WTC11 (cell line): ENCODE measurements at places on chromosomes 6 and 20. TPM values are rescaled to one million over a fixed set of nuclear protein-coding genes. Genes with fewer than 3 reads are reported as not detected.

The PHACTR3 gene
- 0.23 to 0.30 TPM (median 0.28 TPM) in 3 replicates for total RNA-seq

DNA sequence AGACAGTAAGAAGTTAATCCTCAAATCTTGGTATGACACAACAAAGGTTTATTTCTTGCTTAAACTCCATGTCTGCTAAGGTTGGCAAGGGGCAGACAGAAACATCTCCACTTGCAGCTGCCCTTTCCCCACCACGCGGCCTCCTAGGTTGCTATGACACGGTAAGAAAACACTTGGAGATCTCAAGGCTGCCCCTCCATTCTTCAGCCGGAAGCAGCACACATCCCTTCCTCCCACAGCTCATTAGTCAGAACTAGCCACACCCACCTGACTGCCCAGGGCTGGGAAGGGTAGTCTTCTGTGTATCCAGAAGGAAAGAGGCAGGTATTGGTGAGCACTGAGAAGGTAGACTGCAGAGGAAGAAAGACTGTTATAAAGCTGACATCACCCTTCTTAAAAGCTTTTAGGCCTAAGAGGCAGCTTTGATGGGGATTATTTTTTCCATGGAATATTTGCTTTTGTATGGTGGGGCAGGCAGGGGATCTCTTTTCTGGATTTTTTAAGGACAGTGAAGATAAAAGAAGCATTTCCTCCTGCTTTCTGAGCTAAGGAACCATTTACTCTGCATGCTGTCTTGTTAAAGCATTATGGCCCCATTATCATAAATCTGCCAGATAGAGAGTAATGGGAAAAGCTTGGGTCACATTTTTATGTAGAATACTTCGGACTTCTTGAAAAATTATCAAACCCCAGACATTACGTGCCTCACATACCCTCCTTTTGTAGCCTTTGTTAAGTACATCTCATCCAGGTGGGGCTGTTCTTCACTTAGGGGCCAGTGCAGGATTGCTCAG is 41.6 kb downstream of the MRAP2 start:
- DNase-seq, result peak; percentile 36
- peaks cover 7% of the 10 kb centered on the region; the same call in 1 of the 2 replicates for H3K36me3 ChIP-seq
- H3K4me1 ChIP-seq, result peaks cover 28% of the 10 kb centered on the region
- H3K27ac ChIP-seq, result peak overlapping the region; percentile 21; the same call in 1 of the 2 replicates

GRCh38 chr6:85565736-85566135 is 27.9 kb downstream of the SNX14 start:
- H3K4me1 ChIP-seq, result no peaks in the 10 kb centered on the region
- peaks cover 16% of the 10 kb centered on the region for H3K36me3 ChIP-seq
- no peaks in the 10 kb centered on the region for H3K27me3 ChIP-seq
- H3K27ac ChIP-seq, result no peak overlapping the region
- no peak for DNase-seq

GRCh38 chr6:129555206-129555832 is 154.7 kb downstream of the ARHGAP18 start:
- no peaks in the 10 kb centered on the region for H3K36me3 ChIP-seq
- no peak overlapping the region for H3K27ac ChIP-seq
- no peak for DNase-seq
- no peaks in the 10 kb centered on the region for H3K27me3 ChIP-seq

- H3K27me3 ChIP-seq, result no peaks in the 10 kb centered on the region
- peaks cover 5% of the 10 kb centered on the region; the same call in 1 of the 2 replicates for H3K4me1 ChIP-seq
- H3K27ac ChIP-seq, result no peak overlapping the region
Measured at GRCh38 chr20:40255365-40255764, 433.7 kb downstream of the MAFB start.

DNA sequence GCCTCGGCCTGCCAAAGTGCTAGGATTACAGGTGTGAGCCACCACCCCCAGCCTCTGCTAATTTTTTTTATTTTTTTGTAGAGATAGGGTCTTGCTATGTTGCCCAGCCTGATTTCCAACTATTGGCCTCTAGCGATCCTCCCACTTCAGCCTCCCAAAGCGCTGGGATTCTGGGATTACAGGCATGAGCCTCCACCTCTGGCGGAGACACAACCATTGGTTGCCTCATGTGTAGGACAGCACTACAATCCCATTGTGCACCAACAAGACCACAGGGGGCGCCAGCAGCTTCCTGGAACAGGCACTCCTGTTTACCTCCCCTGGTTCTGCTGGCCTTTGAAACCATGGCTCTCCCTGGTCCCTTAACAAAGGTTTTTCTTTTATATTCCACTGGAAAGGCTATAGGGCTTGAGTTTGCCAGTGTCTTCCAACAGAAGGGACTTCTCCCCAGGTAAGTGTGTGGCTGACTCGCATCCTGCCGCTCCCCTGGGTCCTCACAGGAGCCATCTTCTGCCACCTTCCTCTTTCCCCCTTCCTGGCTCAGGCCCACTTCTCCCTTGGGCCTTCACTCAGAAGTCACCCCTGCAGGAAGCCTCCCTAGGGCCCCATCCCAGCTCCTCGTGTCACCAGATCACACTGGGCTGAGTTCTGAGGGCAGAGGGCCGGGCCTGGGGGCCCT is 39.2 kb upstream of the TLDC2 start:
- peak overlapping the region; percentile 67 for H3K4me3 ChIP-seq
- H3K36me3 ChIP-seq, result no peaks in the 10 kb centered on the region; the same call in 1 of the 2 replicates
- peaks cover 31% of the 10 kb centered on the region for H3K4me1 ChIP-seq
- DNase-seq, result peak; percentile 90

- H3K4me1 ChIP-seq, result peaks cover 32% of the 10 kb centered on the region
- no peaks in the 10 kb centered on the region; the same call in 1 of the 2 replicates for H3K27me3 ChIP-seq
- peak overlapping the region; percentile 96 for H3K4me3 ChIP-seq
- peak overlapping the region; percentile 55 for H3K27ac ChIP-seq
- no peak for DNase-seq
Measured at GRCh38 chr20:25197183-25197869, 1.8 kb downstream of the ENTPD6 start.

The RAB44 gene
- total RNA-seq, result 0.07 to 0.11 TPM in 2 of 3 replicates, not detected in the other

- no peak overlapping the region for H3K27ac ChIP-seq
- H3K4me3 ChIP-seq, result no peak overlapping the region
- H3K36me3 ChIP-seq, result no peaks in the 10 kb centered on the region
- no peak for DNase-seq
Measured at GRCh38 chr6:137928286-137928685, 61.2 kb downstream of the TNFAIP3 start.

DNA sequence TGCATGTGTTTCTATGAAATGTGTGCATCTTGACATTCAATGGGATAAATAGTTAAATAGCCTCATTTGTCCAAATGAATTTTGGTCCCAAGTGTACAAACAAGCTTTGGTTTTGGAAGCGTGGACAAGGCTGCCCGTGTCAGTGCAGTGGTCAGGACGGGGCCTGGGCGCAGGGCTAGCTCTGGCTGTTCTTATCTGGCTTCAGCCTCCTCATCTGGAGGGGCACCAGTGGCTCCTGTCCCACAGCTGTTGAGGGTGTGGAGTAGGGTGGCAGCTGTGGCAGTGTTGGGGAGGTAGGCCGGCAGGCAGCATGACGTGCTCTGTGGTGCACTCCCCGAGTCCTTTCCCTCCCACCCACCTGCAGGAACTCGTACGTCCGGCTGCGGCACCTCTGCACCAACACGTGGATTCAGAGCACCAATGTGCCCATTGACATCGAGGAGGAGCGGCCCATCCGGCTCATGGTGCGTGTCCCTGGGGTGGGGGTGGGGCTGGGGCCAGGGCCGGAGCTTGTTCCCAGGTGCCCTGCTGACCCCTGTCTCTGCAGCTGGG is 43.5 kb downstream of the ITPR3 start:
- H3K4me3 ChIP-seq, result no peak overlapping the region
- no peaks in the 10 kb centered on the region for H3K4me1 ChIP-seq
- DNase-seq, result no peak
- no peaks in the 10 kb centered on the region for H3K27me3 ChIP-seq
- H3K36me3 ChIP-seq, result peaks cover 19% of the 10 kb centered on the region

DNA sequence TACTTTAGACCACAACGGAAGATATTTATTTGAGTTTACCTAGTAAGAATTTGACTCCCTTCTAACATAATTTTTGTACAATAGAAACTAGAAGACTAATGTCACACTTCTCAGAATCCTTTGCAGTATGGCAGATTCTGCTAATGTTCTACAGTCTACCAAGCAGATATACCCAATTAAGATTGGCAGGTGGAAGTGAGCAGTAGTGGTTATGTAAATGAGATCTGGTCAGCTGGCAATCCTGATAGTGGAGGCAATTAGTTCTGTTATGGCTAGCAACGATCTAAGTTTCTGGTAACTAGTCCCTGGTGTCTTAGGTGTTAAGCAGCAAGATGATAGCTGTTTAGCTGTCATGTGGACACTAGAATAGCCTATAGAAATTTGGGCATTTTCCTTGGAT is 101.0 kb downstream of the CENPW start:
- H3K36me3 ChIP-seq, result no peaks in the 10 kb centered on the region
- no peaks in the 10 kb centered on the region for H3K27me3 ChIP-seq
- H3K4me3 ChIP-seq, result no peak overlapping the region
- H3K4me1 ChIP-seq, result 0 out of 2 replicates have a peak, but pooled peaks cover 4% of the 10 kb centered on the region
- no peak overlapping the region for H3K27ac ChIP-seq

The CRISP3 gene
- not detected in 3 replicates for total RNA-seq

The SLC2A10 gene
- 8.0 to 12.0 TPM (median 10.8 TPM) in 3 replicates for total RNA-seq

The BRD2 gene
- total RNA-seq, result 206 to 222 TPM (median 214 TPM) in 3 replicates

GRCh38 chr6:30709101-30709868 is 7.8 kb downstream of the MDC1 start:
- peaks cover 82% of the 10 kb centered on the region for H3K36me3 ChIP-seq
- no peaks in the 10 kb centered on the region for H3K27me3 ChIP-seq
- DNase-seq, result no peak
- peaks cover 14% of the 10 kb centered on the region for H3K4me1 ChIP-seq
- H3K4me3 ChIP-seq, result no peak overlapping the region

DNA sequence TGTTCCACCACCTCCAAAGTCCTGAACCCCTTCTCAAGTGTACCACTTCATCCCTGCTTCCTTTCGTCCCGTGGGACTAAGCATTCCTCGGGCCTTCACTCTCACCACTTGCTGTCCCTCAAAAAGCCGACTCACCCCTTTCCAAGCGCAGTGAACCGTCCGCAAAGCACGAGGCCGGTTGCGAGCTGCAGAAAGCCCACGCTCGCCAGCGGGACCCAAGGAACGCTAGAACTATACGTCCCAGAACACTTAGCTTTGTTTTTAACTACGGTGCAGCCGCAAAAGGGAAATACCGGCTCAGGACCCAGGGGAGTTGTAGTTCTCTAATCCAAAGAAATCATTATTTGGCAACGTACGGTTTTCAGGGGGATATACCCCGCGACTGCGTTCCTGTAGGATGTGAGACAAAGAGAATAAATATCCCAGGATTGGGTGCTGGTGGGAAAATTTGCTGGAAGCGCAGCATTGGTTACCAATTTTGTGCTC is 416 bp upstream of the POLR1H start:
- peak; percentile 15 for DNase-seq
- H3K27me3 ChIP-seq, result no peaks in the 10 kb centered on the region
- peak overlapping the region; percentile 98 for H3K4me3 ChIP-seq
- peak overlapping the region; percentile 94 for H3K27ac ChIP-seq
- H3K4me1 ChIP-seq, result peaks cover 23% of the 10 kb centered on the region
- peaks cover 14% of the 10 kb centered on the region; the same call in 1 of the 2 replicates for H3K36me3 ChIP-seq

The EPHA7 gene
- 7.4 to 9.6 TPM (median 7.9 TPM) in 3 replicates for total RNA-seq

GRCh38 chr20:1838556-1839279 is 56.5 kb upstream of the SIRPA start:
- H3K4me1 ChIP-seq, result peaks cover 10% of the 10 kb centered on the region
- no peak overlapping the region for H3K27ac ChIP-seq
- no peak overlapping the region for H3K4me3 ChIP-seq
- DNase-seq, result no peak
- H3K36me3 ChIP-seq, result no peaks in the 10 kb centered on the region

DNA sequence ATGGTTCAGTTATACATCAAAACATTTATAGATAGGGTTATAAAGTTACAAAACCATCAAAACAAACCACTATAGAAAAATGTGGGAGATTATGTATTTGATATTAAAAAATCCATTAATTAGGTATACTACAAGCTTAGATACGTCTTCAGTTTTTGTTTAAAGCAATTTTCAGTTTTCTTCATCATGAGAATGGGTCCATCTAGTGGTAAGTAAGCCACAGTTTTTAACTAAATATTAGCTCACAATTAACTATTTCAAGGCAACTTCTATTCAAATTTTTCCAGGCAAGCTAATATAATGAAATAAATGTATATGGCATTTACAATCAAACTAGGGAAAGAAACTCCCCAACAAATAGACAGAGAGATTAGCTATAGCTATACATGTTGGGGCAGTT is 44.4 kb downstream of the RNGTT start:
- H3K27me3 ChIP-seq, result no peaks in the 10 kb centered on the region
- peaks cover 10% of the 10 kb centered on the region for H3K4me1 ChIP-seq
- H3K36me3 ChIP-seq, result peaks cover 14% of the 10 kb centered on the region

The NOP56 gene
- total RNA-seq, result 484 to 634 TPM (median 500 TPM) in 3 replicates

DNA sequence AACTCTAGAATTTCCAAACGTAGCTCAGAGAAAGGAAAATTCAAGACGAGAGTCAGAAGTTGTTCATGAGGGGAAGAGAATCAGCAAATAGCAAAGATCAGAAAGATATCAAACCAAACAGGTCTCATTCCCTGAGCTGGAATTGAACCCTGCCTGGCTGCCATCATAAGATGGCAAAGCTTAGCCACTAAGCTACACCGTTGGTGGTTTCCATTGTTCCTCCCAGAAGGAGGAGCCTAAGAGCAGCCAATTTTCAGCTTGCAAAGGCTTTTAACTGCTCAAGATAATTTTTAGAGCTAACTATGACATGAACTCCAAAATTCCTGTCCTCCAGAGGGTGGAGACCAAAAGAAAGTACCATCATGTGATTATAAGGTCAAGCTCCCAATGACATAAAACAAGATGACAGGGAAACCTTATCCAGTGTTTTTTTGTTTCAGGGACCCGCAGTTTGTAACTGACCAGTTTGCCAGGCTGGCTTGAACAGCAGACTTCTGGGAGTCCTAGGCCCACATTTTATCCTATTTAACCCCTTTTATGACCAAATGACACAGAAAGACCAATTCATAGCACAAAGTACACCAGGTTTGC is 55.9 kb downstream of the COL11A2 start:
- DNase-seq, result no peak
- H3K27ac ChIP-seq, result peak overlapping the region; percentile 82; the same call in 1 of the 2 replicates
- no peaks in the 10 kb centered on the region for H3K27me3 ChIP-seq
- H3K4me1 ChIP-seq, result peaks cover 2% of the 10 kb centered on the region; the same call in 1 of the 2 replicates

The ARMC12 gene
- total RNA-seq, result 1.0 to 2.0 TPM (median 1.4 TPM) in 3 replicates

The TCF15 gene
- total RNA-seq, result 3.8 to 5.8 TPM (median 4.6 TPM) in 3 replicates

The MUCL3 gene
- 0.15 to 0.21 TPM (median 0.18 TPM) in 3 replicates for total RNA-seq

- peak overlapping the region; percentile 91 for H3K4me3 ChIP-seq
- peaks cover 40% of the 10 kb centered on the region for H3K4me1 ChIP-seq
- peaks cover 31% of the 10 kb centered on the region for H3K27me3 ChIP-seq
- H3K27ac ChIP-seq, result no peak overlapping the region
- peak; percentile 41 for DNase-seq
- H3K36me3 ChIP-seq, result no peaks in the 10 kb centered on the region
Measured at GRCh38 chr6:159969204-159969912, 476 bp downstream of the IGF2R start.

The PTGIS gene
- 24.3 to 37.0 TPM (median 34.4 TPM) in 3 replicates for total RNA-seq

DNA sequence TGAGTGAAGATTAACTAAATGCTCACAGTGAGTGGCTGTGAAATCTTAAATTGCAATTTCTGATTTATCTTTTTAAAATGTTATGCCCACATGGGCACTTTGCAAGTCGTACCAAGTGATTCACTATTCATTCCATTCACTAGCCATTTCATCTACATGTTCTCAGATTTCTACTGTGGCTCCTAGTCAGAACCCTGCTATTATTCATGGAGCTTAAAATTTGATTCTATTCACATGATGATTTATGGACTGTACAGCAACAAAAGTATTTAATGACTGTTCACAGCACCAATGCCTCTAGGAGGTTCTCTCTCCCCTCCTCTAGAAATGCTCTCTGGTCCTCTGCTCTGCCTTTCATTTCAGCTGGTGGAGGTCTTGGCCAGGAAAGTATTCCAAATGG is 133.5 kb upstream of the MAP3K7 start:
- DNase-seq, result no peak
- H3K27ac ChIP-seq, result no peak overlapping the region
- no peak overlapping the region for H3K4me3 ChIP-seq

- no peak for DNase-seq
- H3K27me3 ChIP-seq, result no peaks in the 10 kb centered on the region
Measured at GRCh38 chr6:108675226-108676200, 114.8 kb downstream of the FOXO3 start.
